Activated CD8-positive, alpha-beta memory T cell treated with anti-CD3 and anti-CD28 coated beads for 4 hours (primary cell): ENCODE measurements at places on chromosomes 6 and 20.
A peak's percentile ranks its signal among the peaks of the same experiment; 100 is the strongest.

- no peak for DNase-seq
Observed at GRCh38 chr6:106431972-106432371, 71.5 kb downstream of the CRYBG1 start.

- DNase-seq = no peak
Observed at GRCh38 chr20:62617711-62618483, 24.4 kb upstream of the SLCO4A1 start.

DNA sequence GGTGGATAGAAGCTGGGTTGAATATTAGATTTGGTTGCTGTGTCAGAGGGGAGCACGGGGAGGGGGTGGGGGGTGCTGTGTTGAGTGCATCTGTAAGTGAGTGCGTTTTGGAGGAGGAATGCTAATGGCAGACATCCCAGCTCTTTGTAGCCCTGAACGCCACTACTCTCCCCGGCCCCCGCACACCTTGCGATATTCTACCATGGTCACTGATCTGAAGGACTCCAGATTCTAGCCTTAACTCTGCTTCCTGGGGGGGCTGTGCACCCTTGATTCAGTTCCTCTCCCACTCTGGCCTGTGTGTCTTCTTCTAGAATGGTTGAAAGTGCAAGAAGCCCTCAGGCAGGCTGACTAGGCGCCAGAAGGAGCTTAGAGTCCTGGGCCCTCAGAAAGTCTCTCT is 7.1 kb downstream of the GLP1R start:
- DNase-seq = no peak

DNA sequence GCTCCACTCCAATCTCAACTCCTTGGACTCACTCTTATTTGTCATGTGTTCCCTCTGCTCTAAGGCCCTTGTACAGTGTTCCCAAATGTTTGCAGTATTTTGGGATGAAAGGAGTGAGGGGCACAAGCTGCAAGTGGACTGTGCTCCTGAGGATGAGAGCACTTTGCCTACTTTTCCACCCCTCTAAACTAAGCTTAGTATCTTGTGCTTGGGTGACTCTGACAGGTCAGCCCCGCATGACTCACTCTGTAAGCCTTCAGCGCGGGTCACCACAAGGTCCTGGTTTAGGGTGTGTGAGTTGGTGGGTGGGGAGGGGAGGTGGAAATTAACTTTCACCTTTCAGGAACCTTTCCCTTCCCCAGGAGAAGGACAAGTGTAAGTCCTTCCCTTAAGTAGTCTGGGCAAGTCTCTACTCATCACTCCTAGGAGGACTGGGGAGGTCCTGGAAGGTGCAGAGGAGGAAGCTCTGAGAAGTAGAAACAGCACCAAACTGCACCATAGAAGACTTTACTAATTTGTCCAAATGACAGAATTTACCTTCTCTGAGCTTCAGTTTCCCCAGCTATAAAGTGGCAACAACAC is 68.8 kb upstream of the EPB41L1 start:
- DNase-seq = no peak

GRCh38 chr20:37877832-37878772 is 24.8 kb upstream of the VSTM2L start:
- DNase-seq = no peak

GRCh38 chr6:17994019-17994418 is 6.6 kb upstream of the KIF13A start:
- DNase-seq = no peak

DNA sequence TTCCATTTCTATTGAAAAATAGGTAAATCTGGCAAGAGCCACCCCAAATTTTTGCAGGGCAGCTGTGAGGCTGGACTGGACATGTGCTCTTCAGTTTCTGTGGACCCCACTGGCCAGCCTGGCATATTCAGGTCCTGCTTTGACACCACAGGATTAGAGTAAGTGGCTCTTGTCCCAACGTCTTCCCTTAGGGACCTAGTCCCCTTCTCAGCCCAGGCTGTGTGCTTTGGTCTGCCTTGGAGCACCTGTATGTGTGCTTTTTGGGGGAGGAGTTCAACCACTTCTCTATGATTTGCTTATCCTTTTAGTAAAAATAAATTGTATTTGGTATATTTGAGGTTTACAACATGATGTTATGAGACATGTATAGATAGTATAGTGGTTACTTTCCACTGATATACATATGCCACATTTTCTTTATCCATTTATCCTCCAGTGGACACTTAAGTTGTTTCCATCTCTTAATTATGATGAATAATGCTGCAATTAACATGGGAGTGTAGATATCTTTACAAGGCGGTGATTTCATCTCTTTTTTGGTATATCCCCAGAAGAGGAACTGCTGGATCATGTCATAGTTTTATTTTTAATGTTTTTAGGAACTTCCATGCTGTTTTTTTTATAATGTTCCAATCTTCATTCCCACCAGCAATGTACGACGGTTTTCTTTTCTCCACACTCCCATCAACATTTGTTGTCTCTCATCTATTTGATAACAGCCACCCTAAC is 167.8 kb upstream of the UST start:
- no peak for DNase-seq

DNA sequence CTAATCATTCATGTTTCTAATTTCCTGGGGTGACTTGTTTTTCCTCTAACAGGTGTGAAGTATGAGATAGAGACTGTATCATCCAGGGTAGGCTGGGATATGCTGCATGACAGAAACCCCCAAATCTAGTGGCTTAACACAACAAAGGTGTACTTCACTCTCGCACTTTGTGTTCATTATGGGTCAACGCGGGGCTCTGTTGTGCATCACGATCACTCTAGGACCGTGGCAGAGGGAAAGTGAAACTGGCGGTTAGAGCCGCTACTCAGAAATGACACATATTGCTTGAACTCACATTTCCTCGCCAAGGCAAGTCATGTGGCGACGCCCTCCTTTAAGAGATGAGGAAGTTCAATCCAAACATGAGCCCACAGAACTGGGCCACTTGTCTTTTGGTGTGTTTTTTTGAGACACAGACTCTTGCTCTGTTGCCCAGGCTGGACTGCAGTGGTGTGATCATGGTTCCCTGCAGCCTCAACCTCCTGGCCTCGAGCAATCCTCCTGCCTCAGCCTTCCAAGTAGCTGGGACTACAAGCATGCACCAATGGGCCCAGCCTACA is 41.3 kb downstream of the PCNA start:
- DNase-seq = peak; percentile 68

GRCh38 chr6:109493865-109494264 is 10.8 kb upstream of the ZBTB24 start:
- DNase-seq = no peak

DNA sequence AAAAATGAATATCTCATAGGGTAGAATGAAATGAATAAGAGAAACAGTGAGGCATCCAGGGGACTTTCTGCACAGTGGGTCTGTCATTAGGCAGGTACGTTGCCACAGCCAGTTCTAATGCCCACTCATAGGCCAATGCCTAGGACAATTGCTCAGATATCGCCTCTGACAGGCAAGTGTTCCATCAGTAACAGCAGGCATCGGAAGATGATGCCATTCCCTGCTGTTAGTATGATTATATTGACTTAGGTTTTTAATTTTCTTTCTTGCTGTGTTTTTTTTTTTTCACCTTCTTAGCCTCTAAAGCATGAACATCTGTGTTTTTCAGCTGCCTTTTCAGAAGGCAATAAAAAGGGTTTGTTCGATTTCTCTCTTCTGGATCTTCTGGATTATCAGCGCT is 90.7 kb downstream of the PRL start:
- DNase-seq = no peak

GRCh38 chr6:158068893-158069799 is 87.5 kb downstream of the SYNJ2 start:
- no peak for DNase-seq

DNA sequence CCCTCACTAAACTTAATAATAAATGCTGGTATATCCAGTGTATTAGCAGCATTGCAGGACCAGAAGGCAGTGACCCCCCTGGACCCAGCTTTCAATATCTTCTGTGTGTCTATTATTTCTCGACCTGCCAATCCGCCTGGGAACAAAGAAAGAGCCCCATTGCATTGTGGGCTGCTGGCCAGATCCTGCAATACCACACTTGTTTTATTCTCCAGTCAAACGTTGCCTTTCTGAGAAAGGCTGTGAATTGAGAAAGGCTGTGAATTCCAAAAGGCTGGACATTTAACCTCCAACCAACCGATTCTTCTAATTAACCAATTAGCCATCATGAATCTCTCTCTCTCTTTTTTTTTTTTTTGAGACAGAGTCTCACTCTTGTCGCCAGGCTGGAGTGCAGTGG is 1.5 kb upstream of the MTO1 start:
- DNase-seq = no peak

DNA sequence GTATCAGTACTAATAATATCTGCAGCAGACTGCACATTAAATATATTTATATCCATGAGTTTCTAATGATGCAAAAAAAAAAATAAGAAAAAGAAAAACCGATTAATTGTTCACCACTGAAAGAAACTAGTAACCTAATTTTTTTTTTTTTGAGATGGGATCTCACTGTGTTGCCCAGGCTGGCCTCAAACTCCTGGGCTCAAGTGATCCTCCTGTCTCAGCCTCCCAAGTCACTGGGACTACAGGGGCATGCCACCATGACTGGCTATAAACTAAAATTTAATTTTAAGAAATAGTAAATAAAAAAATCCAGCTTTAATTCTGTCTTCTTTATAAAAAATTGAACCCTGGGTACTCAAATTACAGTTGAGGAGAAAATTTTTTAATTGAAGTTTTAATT is 358.2 kb downstream of the QKI start:
- DNase-seq = no peak

GRCh38 chr6:149890629-149891045 is 7.3 kb downstream of the RAET1E start:
- DNase-seq = no peak

GRCh38 chr6:167238146-167238693 is 52.9 kb upstream of the UNC93A start:
- DNase-seq = no peak

DNA sequence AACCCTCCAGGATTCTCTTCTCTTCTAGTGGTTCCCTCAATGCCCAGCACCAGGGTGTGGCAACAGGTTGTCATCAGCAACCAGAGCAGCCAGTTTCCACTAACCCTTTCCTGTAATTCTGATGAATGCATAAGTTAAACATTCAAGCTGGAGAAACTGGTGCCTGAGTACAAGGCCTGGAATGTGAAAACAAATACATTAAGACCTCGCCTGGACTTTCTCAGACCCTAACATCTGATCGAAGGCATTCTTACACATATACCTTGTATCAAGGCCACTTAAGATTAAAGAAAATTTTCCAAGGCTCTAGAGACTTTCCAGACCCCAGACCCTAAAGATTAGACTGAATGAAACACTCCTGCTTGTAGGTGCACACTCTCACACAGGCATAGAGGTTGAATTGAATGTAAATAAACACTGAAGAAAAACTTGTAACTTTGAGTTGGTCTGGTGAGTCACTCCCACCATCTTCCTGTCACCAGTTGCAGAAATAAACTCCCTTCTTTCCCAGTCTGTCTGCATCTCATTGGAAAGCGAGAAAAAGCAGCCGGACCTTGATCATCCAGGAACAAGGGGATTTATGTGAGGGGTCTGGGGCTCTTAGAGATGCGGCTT is 9.0 kb downstream of the LRP11 start:
- no peak for DNase-seq

DNA sequence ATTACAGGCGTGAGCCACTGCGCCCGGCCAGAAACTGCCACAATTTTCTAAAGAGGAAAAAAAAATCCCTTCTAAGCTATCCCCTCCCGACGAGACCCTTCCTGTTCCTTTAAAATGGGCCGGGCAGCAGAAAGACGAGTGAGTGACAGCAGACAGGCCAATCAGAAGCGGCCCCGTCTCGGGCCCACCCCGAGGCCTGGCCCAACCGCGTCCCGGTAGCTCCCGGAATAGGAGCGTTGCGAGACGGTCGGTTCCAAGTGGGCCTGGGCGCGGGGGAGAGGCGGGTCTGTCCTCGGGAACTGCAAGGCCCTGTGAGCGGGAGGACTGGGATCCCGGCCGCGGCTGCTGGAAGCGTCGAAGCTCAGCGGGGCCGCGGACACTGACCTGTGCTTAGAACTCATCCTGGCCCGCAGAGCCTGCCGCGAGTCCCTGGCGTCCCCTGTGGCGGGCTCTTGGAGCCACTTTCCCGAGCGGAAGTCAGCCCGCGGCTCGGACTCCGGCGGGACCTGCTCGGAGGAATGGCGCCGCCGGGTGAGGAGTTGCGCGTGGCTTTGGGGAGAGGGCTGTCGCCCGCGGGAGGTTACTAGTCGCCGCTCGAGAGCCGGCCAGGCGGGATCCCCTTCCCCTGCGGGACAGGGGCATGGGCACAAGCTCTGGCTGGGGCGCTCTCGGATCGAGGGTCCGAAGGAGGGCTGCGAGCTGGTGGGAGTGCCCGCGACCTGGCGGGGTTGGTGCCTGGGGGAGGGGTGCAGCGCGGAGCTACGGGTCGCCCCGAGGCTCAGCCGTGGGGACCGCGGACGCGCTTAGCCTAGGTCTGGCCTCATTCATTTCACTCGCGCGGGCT is at the start of the genes MROH8 and RPN2:
Gene MROH8, minus strand, starts transcription at position 710 of the 844 bp plus-strand sequence.
Gene RPN2, plus strand, starts transcription at position 492 of the 844 bp plus-strand sequence. Its CDS starts 27 bp downstream, at position 519.
- peak; percentile 90 for DNase-seq

DNA sequence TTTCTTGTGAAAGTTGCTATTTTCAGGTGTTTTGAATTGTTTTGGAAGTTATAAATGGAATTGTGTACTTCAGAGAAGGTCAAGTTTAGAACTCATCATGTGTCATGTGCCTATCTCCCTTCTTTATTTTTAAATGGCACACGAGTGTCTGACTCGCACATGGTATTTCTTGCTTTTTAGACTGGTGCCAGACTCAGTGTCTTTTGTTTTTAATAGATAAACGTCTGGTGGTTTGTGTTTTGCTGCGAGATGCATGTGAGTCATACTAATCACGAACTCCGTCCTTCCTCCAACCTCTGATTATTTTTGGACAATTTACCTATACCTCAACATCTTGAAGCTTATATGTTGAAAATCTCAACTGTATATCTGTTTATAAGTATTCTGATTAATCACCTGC is 292.1 kb downstream of the CDKAL1 start:
- no peak for DNase-seq

GRCh38 chr6:134599079-134599478 is 281.2 kb upstream of the SGK1 start:
- DNase-seq = no peak

DNA sequence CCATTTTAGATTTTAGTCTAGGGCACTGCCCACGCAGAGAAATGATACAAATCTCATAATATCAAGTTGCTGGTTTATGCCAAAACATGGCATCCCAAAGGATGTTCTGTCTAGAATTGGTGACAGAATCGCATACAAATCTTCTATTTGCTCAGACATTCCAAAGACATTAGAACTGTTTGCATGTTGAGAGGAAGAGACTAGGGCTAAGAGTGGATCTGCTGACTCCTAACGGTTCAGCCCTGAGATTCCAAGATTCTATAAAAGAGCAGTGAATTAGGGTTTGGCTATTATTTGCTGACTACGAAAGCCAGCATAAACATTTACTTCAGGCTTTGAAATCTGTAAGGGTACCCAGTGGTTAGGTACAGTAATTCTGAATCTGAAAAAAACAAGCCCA is 3.6 kb downstream of the EPB41L2 start:
- DNase-seq = no peak
